ENCODE measurements at places on chromosomes 7 and 10.

- DNase-seq, result no peak
These were observed 159.0 kb downstream of the SND1 start for GRCh38 chr7:127810696-127811660.

GRCh38 chr7:29288181-29289091 is 93.9 kb downstream of the CHN2 start:
- no peak for DNase-seq

- DNase-seq, result no peak
These were observed 45.6 kb upstream of the TES start for GRCh38 chr7:116164552-116165306.

GRCh38 chr7:56537952-56538351 is 421.7 kb upstream of the NUPR2 start:
- no peak for DNase-seq

GRCh38 chr7:10257438-10257837 is 716.2 kb upstream of the PHF14 start:
- DNase-seq, result no peak

DNA sequence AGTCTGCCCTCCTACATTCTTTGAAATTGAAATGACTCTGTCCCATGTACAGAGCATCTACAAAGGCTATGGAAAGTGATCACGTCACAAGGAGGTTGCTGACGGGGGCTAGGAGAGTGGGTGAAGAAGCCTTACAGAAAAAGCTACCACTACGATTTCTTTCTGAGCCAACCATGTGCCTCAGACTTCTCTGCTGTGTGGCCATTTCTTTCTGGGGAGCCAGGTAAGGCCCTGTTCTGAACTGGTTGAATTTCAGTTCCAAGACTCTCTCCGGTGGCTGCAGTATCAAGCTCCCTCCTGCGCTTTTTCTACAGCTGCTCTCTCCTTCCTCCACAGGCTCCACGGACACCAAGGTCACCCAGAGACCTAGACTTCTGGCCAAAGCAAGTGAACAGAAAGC is 112.5 kb upstream of the PRSS1 start:
- DNase-seq, result no peak

- DNase-seq, result no peak
These were observed 91.4 kb upstream of the MACROH2A2 start for GRCh38 chr10:69960988-69961880.

GRCh38 chr7:117673367-117673766 is 193.5 kb downstream of the CFTR start:
- DNase-seq, result no peak

GRCh38 chr10:34063592-34063991 is 729.1 kb upstream of the NRP1 start:
- DNase-seq, result no peak

GRCh38 chr7:150846291-150847115 is 5.8 kb upstream of the AOC1 start:
- no peak for DNase-seq

GRCh38 chr10:71810048-71810750 is 36.9 kb upstream of the VSIR start:
- no peak for DNase-seq

GRCh38 chr7:84744385-84744784 is 442.5 kb downstream of the SEMA3D start:
- no peak for DNase-seq

DNA sequence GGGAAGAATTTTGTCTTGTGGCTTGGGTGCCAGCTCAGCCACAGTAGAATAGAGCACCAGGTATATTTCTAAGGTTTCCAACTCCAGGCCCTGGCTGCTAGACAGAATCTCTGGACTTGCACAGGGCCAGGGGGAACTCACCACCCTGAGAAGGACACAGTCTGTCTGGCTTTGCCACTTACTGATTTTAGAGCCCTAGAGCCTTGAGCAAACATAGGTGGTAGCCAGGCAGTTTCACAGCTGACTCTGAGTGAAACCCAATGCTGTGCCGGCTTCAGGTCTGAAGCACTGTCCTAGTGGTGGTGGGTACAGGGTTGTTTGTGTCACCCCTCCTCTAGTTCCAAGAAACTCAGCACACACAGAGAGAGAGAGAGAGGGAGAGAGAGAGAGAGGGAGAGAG is 81.6 kb downstream of the TES start:
- DNase-seq, result no peak

- no peak for DNase-seq
These were observed 49.3 kb downstream of the GPR141 start for GRCh38 chr7:37732888-37733287.

- peak; percentile 82 for DNase-seq
These were observed 288.4 kb downstream of the SNX13 start for GRCh38 chr7:17651863-17652385.

GRCh38 chr7:20191391-20191869 is 25.8 kb downstream of the MACC1 start:
- no peak for DNase-seq

GRCh38 chr10:106493226-106493625 is 671.3 kb downstream of the SORCS1 start:
- DNase-seq, result no peak

DNA sequence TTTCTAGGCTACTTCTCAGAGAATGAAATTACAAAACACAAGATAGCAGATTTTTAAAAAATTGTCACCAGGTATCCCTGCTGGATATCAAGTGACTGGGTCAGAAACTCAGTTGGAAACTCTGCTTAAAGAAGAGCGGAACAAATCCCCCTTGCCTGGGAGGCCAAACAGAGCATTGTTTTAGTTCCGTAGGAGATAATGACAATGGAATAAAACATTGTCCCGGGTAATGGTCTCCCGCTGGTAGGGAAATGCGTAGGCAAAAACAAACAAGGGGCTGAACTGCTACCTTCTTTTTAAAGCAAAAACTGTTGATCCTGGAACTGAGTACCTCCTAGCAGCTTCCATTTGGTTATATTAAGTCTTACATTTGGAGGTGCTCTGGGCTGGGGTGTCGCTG is 21.3 kb upstream of the VAX1 start:
- no peak for DNase-seq

- DNase-seq, result peak; percentile 97
These were observed 61.0 kb downstream of the NRP1 start for GRCh38 chr10:33273295-33274002.

- no peak for DNase-seq
These were observed 10.5 kb downstream of the PLXDC2 start for GRCh38 chr10:19826712-19827111.

GRCh38 chr7:116897661-116898060 is 35.3 kb downstream of the CAPZA2 start:
- no peak for DNase-seq

GRCh38 chr10:97843281-97843671 is 6.4 kb upstream of the GOLGA7B start:
- DNase-seq, result no peak

GRCh38 chr10:63522995-63523394 is 1.8 kb downstream of the REEP3 start:
- no peak for DNase-seq

DNA sequence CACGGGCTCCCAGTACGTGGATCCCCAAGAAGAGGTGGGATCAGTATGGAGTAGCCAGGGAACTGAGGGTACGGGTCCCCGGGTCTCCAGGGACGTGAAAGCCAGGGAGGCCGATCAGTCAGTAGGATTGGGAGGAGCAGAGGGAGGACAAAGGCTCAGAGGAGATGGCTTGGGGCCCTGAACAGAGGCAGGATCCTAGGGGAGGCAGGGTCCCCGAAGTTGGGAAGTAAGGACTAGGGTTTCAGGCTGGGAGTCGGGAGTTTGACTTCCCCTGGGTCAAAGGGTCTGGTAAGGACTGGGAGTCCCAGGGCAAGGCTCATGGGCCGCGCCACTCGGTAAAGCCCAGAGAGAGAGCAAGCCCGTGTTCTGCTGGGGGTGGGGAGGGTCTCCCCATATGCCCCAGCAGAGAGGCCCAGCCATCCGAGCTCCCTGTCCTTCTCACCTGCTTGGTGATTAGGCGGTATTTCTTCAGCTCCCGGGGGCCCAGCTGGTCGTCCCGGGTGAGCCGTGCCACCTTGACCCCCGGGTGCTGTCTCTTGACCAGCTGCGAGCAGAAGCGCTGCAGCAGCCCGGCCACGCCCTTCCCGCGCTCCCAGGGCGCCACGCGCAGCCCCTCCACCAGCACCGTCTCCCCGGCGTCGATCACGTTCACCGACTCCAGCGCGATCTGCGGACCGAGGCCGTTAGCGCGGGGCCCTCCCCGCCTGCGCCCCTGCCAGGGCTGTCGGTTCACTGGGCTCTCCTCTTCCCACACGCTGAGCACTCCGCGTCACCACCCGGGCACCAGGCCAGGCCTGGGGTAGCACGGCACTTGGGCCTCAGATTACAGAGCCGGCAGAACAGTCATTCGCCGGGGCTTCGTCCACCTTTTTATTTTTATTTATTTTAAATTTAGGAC is 7.0 kb downstream of the NAT16 start:
- no peak for DNase-seq

DNA sequence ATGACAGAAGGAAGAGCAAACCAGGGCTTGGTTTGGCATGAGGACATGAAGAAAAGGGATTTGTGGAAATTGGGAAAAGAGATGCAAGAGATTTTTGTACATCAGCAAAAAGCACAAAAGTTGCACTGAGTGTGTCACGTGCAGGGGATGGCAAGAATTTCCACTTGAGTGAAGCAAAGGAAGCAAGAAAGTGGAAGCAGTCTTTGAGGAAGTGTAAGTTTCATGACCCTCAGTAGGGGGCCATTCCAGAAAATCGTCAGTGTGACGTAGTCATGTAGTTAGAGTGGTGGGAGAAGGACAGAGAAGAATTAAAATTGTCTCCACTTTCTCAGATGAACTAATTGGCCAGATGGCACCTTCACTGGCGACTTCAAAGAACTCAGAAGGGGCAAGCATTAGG is 123.3 kb upstream of the FZD1 start:
- no peak for DNase-seq

DNA sequence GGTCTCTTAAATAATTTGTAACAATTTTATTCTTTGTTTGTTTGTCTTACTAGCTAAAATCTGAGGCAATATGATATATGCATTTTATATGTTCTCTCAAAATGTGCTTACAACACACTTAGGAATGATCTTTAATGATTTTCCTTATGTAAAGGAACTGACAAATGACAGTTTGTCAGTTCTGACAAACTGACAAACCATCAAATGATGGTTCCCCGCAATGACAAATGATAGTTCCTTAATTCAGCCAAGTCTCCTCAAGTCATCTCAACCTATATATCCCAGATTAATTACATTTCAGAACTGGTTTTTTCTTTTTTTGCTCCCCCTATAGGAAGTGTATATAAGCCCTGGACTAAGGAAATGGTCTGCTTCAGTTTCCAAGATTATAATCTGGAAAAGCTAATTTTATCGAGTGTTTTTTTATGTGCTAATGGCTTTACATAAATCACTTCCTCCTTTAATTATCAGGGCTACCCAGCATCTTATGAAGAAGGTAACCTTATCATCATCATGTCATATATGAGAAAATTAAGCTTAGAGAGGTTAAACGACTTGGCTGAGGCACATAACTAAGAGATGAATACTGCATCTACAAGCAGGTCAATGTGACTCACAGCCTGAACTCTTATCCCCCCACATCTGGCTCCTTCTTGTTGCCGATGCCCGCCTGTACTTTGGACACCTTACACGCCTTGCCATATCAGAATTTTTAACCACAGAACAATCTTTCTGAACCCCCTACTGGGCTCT is 75.1 kb downstream of the RELN start:
- DNase-seq, result no peak

DNA sequence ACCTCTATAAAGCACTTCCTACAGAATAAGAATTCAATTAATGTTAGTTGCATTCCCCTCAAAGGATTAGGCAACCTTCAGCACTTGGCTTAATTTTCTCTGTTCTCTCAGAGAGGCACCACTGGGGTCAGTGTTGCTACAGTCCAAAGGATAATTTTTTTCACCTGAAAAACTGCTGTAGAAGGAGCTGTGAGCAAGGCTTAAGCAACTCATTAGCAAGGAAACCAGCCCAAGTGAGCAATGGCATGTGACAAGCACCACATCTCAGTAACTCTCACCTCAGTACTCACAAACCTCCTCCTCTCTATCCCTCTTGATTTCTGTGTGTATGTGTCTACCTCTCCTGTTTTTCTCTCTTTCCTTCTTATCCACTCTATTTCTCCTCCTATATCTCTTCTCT is 55.9 kb downstream of the DGKI start:
- DNase-seq, result no peak

GRCh38 chr7:114922026-114922651 is at the start of gene MDFIC:
Gene MDFIC (plus strand): TSS chr7:114922094. CDS start chr7:114923034, 940 bp downstream.
- no peak for DNase-seq

DNA sequence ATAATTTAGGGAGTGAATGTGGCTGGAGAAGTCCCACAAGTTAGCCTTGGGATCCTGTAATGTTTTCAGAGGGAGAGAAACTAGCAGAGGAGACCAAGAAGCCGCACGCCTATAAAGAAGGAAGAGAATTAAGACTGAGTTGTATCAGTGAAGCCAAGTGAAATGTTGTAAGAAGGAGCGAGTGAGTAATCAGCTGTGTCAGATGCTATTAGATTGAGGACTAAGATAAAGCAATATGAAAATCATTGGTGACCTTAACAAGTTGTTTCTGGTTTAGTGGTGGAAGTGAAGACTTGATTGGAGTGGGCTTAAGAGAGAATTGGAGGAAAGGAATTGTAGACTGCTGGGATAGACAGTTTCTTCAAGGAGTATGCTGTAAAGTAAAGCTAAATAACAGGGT is 8.8 kb downstream of the CCSER2 start:
- DNase-seq, result no peak

DNA sequence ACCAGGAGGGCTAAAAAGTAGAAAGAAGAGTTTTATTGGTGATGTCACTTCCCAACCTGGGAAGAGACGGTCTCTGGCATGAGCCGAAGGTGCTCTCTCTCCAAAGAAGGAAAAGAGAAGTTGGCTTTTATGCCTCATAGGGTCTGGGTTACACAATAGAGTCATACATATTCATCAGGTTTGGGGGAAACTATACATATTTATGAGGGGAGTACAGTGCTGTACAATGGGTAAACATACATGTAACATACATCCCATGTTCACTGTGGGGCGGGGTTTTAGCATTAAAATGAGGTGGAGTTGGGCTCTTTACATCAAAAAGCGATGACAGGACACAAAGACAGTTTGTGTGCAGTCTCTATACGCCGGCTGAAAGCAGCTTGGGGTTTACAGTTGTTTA is 701.7 kb downstream of the TYW1 start:
- DNase-seq, result no peak

DNA sequence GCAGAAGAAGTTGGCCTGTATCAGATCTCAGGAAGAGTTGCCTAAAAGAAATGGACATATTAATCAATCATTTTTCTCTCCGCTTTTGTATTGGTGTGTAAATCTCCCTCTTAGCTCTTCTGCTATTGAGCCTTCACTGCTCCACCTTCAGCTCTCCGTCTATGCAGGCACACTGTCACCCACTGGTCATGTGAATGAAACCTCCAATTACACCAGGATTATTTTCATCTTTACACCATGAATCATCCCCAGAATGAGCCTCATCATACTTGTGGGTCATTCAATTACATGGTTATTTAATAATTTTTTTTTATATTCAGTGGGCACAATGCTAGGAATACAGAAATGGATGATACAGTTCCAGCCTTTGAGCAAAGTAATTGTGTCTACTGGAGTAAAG is 92.6 kb downstream of the LRRC4 start:
- peak; percentile 52 for DNase-seq
